Hepatocyte (in vitro differentiated cells): ENCODE measurements at places on chromosomes 6 and 20. TPM values are rescaled to one million over a fixed set of nuclear protein-coding genes. Genes with fewer than 3 reads are reported as not detected.

GRCh38 chr6:134848076-134848475 lies 101.8 kb downstream of the ALDH8A1 start:
- no peak for DNase-seq

DNA sequence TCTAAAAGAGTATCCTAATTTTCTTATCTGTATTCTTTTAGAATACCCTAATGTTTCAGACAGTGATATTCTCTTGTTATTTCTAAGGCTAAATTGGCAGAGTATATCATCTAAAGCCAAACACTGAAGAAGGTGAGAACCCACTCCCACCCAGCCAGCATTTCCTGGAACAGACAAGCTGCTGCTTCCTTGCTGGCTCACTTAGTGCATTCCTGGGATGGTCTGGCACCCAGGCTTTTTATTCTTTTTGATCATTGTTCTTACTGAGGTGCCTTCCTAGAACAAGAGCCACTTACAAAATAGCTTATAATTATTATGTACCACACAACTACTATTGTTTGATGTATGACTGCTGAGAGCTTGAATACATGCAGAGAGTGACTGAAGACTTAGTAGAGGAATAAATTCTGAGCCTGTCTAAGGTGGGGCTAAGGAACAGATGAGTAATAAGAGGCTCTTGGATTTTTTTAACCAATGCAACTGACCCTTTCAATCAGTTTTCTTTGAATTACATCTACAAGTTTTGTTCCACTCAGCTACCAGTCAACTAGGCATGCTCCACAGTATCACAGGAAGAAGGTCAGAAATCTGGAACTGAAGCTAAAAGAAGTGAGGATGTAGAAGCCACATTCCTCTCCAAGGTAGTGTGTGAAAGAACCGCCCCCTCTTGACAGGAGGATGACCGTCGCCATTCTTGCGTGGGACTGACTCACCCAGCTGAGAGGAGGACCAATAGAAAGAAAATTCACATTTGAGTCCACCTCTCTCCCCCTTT lies 30.1 kb downstream of the PRPH2 start:
- DNase-seq, result no peak

- no peak for DNase-seq
Observed at GRCh38 chr6:5998711-5999687, 7.7 kb downstream of the NRN1 start.

DNA sequence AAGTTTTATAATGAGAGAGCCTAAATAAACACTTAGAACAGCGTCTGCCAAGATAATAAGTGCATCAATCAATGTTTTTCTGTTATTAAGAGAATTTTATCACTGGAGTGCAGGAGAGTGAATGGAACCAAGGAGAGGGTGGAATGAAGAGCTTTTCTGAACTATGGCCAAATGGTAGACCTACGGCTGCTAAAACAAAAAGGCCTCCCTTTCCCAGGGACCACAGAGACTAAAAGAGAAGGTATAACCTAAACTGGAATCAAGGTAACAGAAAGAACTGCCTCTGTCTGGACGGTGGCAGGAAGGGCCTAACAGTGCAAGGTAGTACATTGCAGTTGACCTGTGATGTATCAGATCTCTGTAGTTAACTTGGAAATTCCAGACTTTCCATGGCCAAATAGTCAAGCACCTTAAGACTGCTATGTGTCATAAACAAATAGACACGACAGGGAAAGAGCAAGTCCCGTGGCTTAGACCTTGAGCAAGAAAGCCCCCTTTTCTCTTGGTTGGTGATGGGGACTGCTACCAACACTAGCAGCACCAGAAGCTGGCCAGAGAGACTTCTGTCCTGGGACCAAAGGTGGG lies 5.5 kb downstream of the CNKSR3 start:
- no peak for DNase-seq

DNA sequence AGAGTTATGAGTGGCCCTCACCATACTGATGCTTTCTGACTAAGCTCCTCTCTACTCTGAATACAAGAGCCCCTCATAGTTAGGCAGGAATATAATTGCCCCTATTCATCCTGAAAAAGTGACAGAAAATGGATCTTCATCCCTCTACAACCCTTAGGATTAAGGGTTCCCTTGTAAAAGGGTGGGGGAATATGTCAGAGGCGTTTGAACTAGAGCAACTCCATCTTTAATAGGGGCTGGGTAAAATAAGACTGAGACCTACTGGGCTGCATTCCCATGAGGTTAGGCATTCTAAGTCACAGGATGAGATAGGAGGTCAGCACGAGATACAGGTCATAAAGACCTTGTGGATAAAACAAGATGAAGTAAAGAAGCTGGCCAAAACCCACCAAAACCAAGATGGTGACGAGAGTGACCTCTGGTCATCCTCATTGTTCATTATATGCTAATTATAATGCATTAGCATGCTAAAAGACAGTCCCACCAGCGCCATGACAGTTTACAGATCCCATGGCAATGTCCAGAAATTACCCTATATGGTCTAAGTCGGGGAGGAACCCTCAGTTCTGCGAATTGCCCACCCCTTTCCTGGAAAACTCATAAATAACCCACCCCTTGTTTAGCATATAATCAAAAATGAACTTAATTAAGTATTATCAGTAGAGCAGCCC lies 4.7 kb upstream of the GTF3C6 start:
- no peak for DNase-seq

- no peak for DNase-seq
Observed at GRCh38 chr20:52926505-52926904, 45.7 kb upstream of the TSHZ2 start.

DNA sequence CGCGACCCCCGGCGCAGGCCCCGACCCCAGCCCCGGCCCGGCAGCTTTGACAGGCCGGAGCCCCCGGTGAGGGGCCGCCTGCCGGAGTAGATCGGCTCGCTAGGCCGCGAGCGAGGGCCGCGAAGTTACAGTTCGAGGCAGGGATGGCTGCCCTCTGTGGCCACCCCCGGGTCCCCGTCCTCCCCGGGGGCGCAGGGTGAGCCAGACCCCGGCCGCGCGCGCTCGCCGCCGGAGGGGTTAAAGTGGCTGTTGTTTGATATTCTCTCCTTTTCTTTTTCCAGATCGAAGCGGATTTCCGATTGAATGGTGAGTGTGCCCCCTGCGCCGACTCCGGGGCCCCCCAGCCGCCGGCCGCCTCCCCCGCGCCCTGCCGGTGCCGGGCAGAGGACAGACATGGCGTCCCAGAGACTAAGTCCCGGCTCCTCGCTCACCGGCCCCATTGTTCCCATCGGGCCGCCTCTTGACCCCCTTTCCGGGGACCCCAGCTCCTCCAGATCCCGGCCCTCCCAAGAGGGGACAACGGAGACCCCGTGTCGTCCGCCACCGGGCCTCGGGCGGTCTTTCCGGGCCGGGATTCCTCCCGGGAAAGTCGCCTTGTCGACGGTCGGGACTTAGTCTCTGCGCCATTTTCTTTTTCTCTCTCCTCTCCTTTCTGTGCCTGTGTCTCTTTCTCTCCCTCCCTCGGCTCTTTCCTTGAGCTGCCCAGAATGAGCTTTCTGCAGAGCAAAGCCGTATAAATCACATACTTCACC lies 704 bp downstream of the TOP1 start:
- DNase-seq, result peak; percentile 59

GRCh38 chr6:36130667-36131510 lies 576 bp downstream of the MAPK13 start:
- peak; percentile 86 for DNase-seq

Gene JPH2
- polyA plus RNA-seq, result 8.3 and 13.5 TPM in 2 replicates

Gene MAS1
- polyA plus RNA-seq, result not detected in 2 replicates

Gene IFT52
- 21.8 and 26.3 TPM in 2 replicates for polyA plus RNA-seq

Gene GINS1
- polyA plus RNA-seq, result 3.5 and 7.6 TPM in 2 replicates
